GF-D8 (cell line): ENCODE measurements at places on chromosomes 1 and 21.

DNA sequence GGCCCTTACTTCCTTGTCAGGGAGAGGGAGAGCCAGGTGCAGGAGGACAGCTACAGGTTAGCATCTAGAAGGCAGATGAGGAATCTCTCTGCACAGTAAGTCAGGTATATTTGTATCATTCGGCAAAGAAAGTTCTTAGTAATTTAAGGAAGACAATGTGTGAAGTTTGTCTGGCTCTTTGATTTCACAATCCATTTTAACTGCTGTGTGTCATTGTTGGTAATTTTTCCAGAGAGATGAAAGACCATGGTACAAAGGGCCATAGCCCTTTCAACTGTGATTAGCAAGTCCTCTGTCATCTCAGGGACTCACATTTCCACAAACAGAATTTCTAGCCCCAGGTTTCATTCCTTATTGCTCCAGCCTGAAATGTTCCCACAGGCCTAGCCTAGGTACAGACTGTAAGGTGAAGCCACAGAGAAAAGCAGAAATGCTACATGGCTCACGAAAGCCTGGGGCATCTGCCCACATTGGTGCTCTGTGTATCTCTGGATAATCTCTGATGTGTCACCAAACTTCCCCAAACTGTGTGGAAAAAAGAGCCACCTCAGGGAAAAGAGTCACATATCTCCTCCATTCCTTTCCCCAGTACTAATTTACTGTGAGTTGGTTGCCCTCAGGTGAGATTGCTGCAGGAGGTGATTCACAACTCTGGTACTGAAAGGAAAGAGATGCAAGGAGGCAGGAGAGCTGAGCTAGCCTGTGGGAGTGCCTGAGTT is 70.6 kb downstream of the SYT6 start:
- DNase-seq, result no peak

GRCh38 chr21:45895778-45896370 is 85.7 kb upstream of the COL6A1 start:
- DNase-seq, result no peak

- DNase-seq, result no peak
These were observed 1943.0 kb downstream of the MRPL39 start for GRCh38 chr21:23664193-23664694.

DNA sequence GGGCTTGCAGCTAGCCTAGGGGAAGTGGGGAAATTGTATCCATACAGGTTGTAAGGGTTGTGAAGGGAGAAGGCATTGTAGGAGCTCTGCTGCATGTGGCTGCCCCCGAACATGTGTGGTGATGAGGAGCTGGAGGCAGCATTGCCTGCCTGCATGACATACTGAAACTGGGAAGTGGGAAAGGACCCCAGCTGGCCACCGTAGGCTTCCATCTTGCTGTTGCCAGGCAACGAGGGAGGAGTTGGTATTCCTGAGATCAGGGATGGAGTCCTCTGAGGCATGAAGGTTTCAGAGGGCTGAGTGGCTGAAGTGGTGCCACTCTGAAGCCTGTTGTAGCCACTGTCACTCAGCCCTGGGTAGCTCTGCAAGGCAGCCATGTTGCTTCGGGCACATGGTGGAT is 103.2 kb downstream of the TBX15 start:
- DNase-seq, result no peak

GRCh38 chr1:67939186-67939743 is 106.0 kb upstream of the GNG12 start:
- no peak for DNase-seq

GRCh38 chr1:78475888-78476610 is 14.7 kb upstream of the PTGFR start:
- DNase-seq, result no peak

- DNase-seq, result no peak
These were observed 102.5 kb downstream of the BCAR3 start for GRCh38 chr1:93578911-93579825.

- no peak for DNase-seq
These were observed 226.0 kb downstream of the NPHP4 start for GRCh38 chr1:5765997-5766913.
